ENCODE measurements at places on chromosomes 16 and 17.

GRCh38 chr16:24983561-24983960, 31.6 kb downstream of the ARHGAP17 start:
- no peak for DNase-seq

DNA sequence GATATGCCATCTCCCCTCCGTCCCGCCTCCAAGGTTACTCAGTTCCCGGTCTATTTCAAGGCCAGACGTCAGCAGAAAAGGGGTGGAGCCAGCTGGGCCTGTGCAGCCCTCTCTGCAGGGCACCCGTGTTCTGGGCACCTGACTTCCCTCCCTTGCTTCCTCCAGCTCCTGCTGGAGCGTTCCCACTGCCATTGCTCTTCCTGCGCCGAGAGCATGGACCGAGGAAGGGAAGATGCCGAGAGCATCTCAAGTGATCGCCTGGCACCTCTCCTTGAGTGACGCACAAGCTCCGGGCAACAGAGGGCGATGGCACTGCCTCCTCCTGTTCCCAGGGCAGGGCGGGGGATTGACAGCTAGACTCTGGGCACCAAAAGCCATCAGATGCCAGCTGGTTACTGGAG, 29.4 kb upstream of the NAT9 start:
- no peak for DNase-seq

GRCh38 chr17:39628655-39629493, 2.1 kb downstream of the PPP1R1B start:
- no peak for DNase-seq

DNA sequence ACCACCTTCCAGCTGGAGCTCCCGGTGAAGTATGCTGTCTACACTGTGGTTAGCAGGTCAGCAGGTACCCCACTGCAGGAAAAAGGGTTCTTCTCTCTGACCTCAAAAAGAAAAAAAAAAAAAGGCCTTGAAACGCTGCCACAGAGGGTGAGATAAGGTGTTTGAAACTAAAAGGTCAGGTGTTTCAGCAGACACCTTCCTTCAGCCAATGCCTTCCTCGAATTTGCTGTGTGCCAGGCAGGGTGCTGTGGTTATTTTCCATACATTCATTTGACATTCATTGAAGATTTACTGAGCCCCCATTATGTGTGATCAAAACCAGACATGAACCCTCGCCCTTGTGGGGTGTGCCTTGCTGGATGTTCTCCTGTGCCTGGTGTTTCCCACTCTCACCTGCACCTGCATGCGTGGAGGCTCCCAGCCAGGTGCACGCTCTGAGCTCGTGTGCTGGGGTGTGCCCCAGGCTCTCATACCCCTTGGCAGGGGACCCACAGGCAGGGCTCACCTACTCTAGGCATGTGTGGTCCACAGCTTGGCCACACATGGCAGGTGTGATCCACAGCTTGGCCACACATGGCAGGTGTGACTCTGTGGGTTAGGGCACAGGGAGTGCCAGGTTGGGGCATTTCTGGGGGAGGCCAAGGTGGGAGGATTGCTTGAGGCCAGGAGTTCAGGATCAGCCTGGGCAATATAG, 15.8 kb upstream of the ITGAD start:
- DNase-seq, result no peak

DNA sequence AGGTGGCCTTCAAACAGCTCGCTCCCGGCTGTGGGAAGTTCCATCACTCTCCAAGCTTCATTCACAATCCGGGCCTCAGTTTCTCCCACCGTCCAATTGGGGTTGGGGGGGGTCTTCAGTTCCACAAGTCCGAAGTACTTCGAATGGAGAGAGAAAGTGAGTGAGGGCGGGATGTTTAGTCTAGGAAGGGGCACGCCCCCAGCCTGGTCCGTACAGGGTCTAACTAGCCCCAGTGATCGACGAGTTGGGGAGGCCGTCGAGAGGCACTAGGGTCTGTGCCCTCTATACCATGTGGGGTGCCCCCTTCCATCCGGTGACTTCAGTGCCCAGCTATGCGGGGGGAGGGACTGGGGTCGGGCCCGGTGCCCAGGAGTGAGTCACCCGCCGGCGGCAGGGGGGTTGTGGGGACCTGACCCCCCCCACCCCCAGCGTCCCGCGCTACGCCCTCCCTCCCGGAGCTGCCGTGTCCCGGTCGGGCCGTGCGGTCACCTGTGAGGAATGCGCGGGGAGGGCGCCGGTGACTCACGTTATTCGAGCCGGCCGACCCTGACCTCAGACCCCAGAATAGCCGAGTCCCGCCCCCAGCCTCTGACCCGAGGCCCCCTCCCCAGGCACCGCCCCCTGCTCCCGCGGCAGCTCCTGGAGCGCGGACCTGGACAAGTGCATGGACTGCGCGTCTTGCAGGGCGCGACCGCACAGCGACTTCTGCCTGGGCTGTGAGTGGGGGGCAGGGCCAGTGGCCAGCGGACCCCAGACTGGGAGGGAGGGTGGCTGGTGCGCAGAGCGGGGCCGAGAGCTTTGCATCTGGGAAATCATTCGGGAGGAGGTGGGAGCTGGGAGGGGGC, 658 bp downstream of the TNFRSF12A start:
- no peak for DNase-seq

GRCh38 chr17:69605571-69605970, 191.1 kb downstream of the MAP2K6 start:
- DNase-seq, result no peak

GRCh38 chr17:4008082-4008435, 43.8 kb upstream of the ATP2A3 start:
- DNase-seq, result no peak

DNA sequence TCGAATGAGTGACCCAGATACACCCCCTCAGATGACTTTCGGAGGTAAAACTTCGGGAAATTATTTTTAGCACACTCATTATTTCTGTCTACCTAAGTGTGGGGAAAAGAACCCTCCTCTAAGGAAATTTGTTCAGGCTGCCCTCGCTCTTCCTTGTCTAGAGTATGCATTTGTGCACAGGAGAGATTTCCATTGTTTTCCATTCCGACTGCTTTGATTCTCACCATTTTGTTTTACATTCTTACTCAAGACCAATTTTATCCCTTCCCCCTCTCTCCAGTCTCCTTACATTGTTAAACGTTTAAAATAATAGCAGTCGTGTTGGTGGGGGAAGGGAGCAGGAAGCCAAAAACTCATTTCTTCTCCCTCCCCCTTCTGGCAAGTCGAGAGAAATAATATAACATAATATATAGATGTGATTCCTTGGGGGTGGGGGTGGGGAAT, 1.5 kb upstream of the CHD3 start:
- no peak for DNase-seq

DNA sequence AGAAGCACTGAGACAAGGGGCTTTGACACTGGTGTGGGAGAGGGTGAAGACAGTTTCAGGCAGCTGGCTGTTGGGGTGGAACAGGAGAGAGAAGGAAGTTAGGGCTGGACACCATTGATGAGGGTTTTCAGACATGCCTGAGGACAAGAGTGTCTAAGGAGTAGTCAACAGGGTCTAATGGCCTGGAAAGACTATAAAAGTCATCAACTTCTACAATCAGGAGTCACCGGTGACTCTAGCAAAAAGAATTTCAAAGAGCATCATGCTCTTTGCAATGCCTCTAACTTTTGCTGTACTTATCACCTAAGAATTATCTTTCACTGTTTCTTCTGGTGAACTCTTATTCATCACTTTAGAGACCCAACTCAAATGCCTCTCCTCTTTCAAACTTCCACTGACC, 213.9 kb downstream of the C16orf78 start:
- DNase-seq, result no peak

- no peak for DNase-seq
Observed at GRCh38 chr16:83541231-83541630, 266.5 kb upstream of the HSBP1 start.

DNA sequence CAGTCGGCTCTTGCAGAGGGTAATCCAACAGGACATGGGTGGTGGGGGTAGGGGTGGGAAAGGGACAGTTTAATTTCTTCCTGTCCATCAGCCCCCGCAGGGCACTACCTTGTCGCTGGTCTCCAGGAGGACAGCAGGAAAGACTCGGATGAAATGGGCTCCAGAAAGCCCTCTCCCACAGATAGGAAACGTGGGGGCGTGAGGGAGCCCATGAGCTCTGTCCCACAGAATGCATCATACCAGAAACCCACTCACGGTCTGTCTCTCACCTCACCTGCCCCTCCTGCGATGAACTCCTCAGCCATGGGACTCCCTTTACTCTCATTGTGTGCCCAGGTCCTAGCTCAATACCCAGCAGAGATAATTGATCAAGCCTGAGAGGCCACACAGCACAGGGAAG, 240.1 kb downstream of the GSG1L start:
- no peak for DNase-seq

DNA sequence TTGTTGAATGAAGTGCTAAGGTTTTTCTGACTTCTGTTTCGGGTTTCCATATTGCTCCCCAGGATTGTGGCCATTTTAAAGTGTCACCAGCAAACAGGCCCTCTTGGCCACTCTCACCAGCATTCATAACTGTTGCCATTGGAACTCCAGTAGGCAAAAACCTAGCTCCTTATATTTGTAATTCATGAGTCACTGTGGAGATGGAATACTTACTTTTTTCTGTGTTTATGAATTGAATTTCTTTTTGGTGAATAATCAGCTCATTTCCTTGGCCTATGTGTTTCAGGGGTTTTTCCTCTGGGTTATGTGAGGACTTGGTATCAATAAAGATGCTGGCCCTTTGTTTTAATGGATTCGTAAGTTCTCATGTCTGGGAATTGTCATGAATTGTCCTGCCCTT, 255.1 kb downstream of the SNX29 start:
- no peak for DNase-seq

DNA sequence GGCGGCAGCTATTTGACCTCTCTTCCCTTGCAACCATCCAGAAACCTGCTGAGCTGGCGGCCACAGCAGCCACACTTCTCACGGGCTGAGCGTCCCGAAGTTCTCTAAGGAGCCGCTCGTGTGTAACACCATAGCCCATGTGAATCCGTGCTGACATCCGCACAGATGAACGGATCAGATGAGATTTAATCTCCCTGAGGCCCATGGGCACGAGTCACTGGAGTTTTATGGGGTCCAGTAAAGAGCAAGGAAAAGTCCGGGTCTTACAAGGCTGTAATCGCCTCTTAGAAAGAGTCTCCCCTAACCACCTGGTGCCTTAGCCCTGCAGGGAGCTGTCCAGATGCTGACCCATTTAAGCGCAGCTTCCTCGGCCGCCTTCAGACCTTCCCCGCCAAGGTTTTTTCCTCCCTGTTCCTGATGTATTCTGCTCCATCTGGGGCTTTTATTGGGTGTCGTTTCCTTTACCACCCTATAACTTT, 5.5 kb upstream of the CACNG5 start:
- DNase-seq, result peak; percentile 69

DNA sequence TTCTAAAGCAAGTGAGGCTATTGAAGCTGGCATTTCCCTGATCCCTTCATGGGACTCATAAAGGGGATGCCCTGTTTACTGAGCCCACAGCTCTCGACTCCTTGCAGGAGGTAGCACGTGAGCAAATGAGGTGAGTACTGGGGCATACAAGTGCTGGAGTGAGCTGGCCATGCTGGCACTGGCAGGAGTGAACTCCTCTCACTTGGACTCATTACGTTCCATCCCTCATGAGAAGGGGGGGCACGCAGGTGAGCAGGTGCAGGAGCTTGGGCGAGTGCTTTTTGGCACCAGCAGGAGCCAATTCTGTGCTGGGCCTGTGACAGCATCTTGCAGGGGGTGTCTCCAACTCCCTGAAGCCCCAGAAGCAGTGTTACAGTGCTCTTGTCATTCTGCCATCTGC, 337.1 kb upstream of the CA10 start:
- DNase-seq, result no peak

- no peak for DNase-seq
Observed at GRCh38 chr17:67523101-67523500, 146.0 kb downstream of the PITPNC1 start.

DNA sequence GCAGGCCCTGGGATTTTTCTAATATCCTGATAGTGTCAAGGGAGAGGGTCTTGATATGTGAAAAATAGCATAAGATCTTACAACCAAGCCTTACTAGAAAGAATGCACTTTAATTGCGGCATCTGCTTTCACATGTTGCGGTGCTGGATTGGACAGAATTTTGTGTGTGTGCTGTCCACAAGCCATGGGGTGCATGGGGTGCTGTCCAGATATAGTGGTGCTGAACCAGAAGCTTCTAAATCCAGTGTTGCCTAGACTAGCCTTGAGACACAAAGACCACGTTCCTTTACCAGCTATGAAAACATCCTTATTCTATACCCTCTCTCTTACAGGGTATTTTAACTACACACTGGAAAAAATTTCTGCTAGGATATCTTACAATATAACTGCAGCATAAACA, 244.0 kb downstream of the TMEM114 start:
- peak; percentile 31 for DNase-seq

GRCh38 chr17:82636626-82637598, 11.3 kb downstream of the WDR45B start:
- no peak for DNase-seq

DNA sequence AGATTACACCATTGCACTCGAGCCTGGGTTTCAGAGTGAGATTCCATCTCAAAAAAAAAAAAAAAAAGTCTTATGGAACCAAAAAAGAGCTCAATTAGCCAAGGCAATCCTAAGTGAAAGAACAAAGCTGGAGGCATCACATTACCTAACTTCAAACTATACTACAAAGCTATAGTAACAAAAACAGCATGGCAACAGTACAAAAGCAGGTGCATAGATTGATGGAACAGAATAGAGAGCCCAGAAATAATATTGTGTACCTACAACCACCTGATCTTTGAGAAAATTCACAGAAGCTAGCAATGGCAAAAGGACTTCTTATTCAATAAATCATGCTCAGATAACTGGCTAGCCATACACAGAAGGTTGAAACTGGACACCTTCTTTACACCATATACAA, 24.7 kb upstream of the CCL2 start:
- no peak for DNase-seq

DNA sequence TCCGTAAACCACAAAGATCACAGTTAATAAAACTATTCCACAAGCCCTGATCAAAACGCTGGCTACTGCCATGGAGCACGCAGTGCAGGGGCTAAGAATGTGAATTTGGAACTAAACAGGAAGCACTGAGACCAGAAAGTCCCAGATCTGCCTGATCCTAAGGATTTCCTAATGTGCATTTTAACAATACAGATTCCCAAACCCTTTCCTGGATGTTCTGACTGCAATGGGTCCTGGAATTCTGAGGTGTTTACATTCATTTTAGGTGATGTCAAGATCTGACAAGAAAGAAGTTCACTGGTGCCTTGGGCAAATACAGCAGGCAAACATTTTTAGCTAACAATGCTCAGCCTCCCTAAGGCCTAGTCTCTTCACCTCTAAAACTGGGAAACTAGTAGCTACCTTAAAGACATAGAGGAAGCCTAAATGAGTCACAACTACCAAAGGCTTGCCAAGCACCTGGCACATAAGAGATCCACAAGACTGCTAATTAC, 10.3 kb downstream of the NSMCE1 start:
- DNase-seq, result no peak
